Daoy (cell line): ENCODE measurements at places on chromosomes 11 and 22. TPM values are rescaled to one million over a fixed set of nuclear protein-coding genes. Genes with fewer than 3 reads are reported as not detected.

RCOR2 gene
- total RNA-seq: 0.36 and 0.80 TPM in 2 replicates

DNA sequence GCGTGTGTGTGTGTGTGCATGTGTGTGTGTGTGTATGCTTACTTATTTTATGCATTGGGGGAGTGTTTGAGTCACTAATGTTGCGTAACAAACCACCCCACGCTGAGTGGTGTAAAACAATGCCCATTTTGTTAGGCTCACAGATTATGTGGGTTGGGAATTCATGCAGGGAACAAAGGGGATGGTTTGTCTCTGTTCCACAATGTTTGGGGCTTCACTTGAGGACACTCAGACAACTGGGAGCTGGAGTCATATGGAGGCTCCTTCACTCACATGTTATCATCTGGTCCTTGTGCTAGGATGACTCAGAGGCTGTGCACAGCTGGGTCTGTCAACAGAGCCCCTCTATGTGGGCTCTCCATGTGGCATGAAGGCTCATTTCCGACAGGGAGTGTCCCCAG lies 51.3 kb upstream of the LARGE1 start:
- DNase-seq: peak; percentile 58

DNA sequence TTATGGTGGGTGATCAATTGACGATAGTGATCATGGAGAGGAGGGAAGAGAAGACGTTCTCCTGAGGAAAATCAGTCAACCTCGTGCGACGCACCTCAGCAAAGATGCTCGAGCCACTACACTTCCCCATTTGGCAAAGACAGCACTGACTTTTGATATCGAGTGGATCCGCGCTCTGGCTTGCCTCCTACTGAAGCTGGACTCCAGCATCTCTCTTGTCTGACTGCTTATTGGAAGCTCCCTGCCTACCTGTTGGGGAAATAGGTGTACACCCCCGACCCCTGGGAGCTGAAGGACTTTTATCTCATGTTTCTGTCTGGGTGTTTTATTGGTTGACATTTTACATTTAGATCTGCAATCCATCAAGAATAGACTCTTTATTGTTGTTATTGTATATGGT lies 476.8 kb upstream of the B3GAT1 start:
- DNase-seq: no peak

DNA sequence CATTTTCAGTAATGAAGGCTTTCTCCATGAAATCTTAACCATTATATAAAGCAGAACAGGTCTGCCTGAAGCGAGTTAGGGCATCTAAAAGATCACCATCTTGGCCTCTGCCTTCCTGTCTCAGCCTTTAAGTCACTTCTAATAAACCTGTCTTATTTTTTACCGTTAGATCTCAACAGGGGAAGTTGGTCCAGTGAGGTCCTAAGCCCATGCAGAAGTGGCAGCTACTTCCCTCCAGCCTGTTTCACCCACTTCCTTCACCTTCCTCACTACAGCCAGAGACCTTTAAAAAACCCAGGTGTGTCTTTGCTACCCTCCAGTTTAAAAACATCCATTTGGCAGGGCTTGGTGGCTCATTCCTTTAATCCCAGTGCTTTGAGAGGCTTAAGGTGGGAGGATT lies 14.1 kb upstream of the LIPT2 start:
- DNase-seq: no peak

DNA sequence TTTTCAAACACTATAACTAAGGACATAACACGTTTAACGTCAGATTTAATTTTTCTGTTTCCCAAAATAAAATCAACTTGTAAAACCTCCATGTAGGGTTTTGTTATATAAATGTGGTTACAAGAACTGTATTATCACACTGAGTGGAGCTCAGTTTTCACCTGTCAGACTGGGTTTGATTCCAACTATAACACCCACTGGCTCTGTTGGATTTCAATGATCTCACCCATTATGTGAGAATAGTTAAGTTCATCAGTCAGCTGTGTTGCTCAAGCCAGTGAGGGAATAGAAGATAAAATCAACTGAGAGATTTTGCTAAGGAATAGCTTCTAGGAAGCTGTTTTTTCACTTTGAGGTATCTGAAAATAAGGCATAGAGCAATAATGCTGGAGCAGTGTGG lies 5.1 kb upstream of the OR52R1 start:
- DNase-seq: no peak

NXPE1 gene
- total RNA-seq: not detected in 2 replicates

DNA sequence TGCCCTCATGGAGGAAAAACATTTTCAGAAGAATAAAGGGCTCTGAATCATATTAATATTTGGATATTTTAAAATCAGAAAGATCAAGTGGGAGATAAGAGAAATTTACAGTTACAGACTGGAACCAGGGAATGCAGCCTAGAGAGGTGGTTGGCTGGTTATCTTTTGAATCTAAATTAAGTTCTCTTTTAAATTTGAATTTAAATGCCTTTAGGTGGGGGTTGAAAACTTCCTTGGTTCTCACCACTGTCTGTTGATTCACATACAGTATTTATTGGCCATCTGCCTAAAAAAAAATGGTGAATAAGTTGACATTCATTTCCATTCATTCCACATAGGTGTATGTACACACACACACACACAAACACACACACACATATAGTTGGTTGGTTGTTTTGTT lies 35.7 kb upstream of the PTPRJ start:
- no peak for DNase-seq

GRCh38 chr22:26453216-26453615 lies 24.2 kb downstream of the ASPHD2 start:
- no peak for DNase-seq

SPDYC gene
- not detected in 2 replicates for total RNA-seq

OR5L2 gene
- total RNA-seq: not detected in 2 replicates

DNA sequence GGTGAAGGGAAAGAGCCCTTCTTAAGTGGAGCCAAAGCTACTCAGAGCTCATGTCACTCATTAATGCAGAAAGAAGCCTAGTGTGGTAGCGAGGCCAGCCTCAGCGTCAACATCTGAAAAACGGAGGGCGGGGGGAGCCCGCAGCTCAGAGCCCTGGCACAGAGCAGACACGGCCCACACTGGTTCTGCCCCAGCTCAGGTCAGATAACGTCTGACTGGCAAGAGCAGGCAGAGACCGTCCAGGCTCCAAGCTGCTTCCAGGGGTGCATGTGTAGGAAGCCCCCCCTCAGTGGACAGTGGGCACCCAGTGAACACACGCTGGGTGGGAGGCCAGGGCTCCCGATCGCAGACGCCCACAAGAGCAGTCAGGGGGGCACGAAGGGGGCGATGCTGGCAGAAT lies 100.8 kb downstream of the SHANK2 start:
- no peak for DNase-seq

DNA sequence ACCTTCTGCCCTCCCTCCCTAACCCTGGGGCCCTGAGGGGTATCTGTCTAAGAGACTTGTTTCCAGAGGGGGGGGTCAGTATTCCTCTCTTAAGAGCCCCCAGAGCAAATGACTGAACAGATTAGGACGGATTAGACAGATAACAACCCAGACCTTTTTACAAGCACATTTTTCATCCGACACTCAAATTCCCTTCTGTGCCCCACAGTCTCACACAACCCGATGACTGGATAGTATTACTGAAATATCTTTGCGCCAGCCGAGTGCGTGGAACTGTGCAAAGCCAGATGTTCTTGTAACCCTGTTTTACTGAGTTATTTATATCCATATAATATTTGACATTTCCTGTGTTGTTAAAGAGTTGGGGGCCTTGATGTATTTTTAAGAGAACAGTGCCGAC lies 30.9 kb upstream of the FLI1 start:
- DNase-seq: no peak

OR5B21 gene
- not detected in 2 replicates for total RNA-seq

TYR gene
- total RNA-seq: not detected in 2 replicates

DNA sequence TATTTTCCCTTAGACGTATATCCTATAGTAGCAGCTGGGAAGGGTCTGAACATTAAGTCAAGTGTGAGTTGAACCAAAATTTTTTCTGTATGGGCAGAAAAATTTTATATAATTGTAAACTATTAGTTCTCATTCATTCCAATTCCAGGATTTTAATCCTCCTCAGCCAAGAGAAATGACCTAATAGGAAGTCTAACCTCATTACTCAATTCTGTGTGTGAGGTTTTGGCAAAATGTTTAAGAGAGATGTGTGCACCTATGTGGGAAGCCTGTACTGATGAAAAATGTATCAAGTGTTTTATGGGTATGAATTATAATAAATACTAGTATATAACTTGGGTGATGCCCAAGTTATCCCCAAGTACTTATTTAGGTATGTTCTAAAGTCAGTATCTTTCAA lies 311.6 kb upstream of the PITPNB start:
- DNase-seq: no peak

DNA sequence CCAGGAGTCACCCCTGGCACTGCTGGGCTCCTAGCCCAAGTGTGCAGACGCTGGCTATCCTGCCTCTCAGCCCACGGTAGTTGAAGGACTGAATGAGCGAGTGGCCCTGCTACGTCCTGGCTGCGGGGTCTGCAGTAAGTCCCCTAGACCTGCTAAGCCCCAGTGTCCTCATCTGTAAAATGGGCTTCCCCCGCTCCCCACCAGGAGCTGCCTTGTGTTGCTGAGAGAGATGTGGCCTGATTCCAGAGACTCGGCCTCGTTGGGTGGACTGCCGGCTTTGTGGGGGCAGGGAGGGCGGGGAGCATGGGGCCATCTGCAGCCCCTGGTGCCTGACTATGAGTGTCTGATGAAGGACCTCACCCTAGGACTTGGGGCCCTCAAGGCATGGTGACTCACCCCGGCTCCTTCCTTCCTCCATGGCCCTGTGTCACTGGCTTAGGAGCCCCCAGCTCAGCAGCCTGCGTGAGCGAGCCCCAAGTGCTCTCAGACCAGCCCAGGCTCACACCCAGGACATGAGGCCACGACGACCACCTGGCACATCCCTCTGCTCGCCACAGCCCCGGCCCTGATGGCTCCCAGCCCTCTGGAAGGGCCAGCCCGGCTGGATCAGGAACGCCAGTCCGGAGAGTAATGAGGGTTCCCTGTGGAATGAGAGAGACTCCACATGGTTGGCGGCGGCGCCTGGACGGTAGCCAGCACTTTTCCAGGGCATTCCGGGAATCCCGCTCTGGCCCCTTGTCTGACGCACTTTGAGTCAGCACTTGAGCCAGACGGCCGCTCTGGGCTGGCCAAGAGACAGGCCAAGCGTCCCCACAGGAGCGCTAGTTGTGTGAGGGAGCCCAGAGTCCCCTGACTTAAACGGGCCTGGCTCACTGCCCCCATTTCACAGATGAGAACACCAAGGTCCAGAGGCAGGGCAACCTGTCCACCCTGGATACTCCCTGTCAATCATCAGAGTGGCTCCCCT lies 50.5 kb upstream of the SHISAL1 start:
- peak; percentile 98 for DNase-seq

GRCh38 chr11:46659908-46660307 lies 40.5 kb downstream of the ARHGAP1 start:
- DNase-seq: no peak

DNA sequence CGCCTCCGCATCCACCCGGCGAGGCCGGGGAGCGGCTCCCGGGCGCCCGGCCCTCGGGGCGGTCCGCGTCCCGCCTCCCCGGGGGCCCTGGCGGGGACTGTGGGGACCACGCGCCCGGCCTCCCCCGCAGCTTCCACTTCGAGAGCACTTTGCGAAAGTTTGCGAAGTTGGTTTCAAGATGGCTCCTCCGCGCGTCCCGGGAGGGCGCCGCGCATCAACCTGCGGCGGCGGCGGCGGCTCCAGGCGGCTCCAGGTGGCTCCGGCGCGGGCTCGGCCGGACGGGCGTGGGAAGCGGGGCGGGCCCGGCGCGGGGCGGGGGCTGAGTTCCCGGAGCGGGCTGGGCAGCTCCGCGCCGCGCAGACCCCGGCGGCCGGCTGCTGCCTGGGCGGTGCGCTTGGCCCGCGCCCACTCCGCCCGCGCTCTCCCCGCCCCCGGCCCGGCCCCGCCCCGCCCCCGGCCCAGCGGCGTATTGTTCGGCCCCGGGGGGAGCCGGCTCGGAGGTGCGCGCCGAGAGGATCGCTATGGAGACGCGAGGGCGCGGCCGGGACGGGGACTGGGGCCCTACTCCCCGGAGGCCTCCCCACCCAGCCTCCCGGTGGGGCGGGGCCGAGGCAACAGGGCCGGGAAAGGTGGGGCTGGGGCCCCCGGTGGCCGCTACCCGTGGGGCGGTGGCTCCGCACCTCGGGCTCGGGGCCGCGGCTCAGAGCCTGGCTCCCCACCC lies at the start of gene CELSR1:
TSS of gene CELSR1 (minus strand) at position 396 of the 721 bp plus-strand sequence. CDS start 450 bp downstream, outside the sequence.
- peak; percentile 79 for DNase-seq

DNA sequence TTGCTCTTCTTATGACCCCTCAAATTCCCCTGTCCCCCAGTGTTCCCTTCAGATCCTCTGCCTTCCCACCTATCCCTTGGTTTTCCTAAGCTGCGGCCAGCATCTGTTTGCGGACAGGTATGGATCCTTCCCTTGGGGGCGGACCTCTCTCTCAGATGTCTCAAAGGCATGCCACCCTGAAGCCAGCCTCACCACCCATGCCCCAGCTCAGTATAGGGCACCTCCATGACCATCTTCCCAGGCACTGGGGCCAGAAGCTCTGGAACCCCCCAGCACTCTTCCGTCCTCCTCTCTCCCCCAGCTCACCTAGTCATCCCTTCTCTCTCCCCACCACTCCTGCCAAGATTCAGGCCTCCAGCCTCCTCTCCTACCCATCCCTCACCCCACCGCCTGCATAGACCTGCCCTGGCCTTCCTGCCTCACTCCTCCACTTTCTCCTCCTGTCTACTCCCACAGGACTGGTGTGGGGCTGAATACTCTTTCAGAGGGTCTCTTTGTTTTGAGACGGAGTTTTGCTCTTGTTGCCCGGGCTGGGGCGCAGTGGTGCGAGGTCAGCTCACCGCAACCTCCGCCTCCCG lies 2.2 kb downstream of the LRRC75B start:
- DNase-seq: no peak

- DNase-seq: no peak
These were observed 31.4 kb downstream of the RSPH14 start for GRCh38 chr22:23110190-23110921.

OR2D2 gene
- total RNA-seq: not detected in 2 replicates

DNA sequence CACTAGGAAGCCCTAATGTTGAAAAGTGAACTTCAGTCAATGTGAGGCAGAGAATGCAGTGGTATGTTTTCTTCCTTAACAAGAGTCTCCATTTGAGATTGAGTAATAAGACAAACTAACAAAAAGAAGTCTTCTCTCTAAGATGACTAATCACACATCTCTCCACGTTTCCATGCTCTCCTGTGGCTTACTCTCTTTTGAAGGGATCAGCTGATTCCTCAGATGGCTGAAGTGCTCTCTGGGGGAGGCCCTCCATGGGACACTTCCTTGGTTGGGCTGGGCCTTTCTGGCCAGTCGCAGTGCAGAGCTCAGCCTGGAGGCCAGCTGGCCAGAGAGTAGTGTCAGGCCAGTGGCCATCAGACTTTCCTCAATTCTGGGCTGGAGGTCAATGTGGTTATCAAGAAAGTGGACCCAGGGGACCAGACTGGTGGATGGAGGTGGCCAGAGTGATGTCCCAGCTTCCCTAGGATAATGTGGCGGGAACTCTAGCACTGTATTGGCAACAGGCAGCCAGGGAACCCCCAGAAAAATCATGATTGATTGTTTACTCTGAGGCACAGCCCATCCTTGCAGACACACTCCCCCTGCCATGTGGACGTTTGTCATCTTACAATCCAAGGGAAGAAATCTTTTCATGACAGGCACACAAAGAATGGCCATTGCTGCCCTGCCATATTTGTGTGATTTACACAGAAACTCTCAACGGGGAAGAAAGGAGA lies 14.5 kb downstream of the CSRP3 start:
- DNase-seq: no peak
